IPS DF 19.7 (cell line): ENCODE measurements at places on chromosomes 1 and 21.

DNA sequence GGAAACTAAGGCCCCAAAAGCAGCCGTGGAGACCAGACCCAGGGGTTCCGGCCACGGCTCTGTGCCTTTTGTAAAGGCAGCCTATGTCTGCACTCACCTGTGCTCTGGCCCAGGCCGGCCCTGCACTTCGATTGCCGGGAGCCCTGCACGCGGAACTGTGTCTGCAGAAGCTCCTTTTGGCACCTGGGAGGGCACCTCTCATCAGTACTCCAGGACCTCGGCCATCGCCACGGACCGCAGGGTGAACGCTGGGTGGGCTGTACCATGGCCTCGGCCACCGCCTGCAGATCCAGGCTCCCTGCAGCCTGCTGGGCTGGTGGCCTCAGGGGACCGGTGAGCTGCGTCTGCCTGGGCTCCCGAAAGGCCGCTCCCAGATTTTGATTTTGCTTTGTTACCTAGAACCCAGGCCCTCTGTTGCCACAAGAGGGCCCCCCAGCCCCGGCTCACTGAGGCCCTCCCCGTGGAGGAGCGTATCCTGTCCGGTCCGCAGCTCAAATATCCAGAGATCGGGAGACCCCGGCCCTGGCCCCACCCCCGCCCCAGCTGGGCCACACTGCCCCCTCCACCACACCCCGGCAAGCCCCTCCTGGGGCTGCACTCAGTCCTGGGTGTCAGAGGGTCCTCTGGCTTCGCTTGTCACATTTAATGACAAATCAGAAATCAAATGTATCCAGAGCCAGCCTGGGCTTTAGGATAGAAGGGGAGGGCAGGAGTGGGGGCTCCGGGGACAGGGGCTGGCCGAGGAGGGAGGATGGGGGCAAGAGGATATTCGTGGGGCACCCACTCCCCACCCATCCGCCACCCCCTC lies 60.2 kb upstream of the PDE9A start:
- DNase-seq, result no peak

- no peak for DNase-seq
Measured at GRCh38 chr1:38875811-38876210, 2.7 kb upstream of the MYCBP start.

DNA sequence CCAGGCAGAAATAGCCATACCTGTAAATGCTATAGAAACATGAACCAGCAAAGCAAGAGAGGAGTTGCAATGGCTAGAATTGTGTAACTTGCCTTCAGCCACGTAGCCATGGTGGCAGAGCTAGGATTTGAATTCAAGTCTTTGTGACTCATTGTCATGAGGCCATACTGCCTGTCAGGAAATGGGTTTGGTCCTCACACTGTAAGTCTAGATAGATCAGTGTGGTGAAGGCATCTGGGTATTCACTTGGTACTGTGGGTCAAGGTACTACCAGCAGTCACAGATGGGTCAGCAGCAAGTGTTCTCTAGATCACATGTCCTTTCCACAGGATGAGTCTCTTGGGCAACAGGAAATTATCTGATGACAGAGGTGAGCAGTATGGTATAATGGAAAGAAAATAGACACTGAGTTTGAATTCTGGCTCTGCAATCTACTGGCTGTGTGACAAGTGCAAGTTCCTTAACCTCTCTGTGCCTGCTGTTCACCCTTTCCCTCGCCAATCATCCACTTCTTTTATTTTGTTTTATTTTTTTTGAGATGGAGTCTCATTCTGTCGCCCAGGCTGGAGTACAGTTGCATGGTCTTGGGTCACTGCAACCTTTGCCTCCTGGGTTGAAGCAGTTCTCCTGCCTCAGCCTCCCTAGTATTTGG lies 36.9 kb downstream of the FGGY start:
- no peak for DNase-seq

DNA sequence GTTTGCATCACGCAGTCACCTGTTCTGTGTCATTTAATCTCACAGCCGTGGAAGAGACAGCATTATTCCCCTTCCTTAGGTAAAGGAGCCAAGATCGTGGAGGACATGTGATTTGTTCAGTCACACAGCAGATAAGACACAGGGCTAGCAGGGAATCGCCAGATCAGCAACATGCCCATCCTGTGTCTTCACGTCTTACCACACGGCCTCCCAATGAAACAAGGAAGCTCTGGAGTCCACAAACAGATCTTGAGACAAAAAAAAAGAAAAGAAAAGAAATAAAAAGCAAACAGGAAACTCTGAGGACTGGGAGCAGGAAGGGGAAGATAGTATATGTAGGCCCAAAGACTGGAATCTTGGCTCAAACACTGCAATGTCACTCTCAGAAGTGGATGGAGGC lies 155.3 kb downstream of the ADSS2 start:
- DNase-seq, result no peak

DNA sequence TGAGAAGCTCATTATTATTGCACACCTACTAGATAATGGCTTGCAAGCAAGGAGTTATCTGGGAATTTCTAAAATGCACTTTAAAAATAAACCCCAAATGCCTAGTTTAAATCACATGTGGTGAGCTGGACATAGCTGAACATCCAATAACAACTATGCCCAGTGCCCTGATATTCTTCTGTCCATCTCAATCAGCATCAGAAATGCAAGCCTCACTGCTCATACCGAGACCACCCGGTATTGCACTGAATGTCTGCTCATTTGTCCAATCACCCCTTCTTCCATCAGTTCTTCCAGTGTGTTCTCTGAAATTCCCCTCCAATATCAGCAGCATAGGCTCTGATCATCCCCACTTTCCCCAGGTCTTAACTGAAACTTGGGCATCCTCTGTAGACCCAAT lies 383.8 kb downstream of the DSCAM start:
- DNase-seq, result no peak

GRCh38 chr1:55560266-55560665 lies 345.1 kb upstream of the USP24 start:
- no peak for DNase-seq

GRCh38 chr1:156245451-156246232 lies 2.2 kb downstream of the PAQR6 start:
- DNase-seq, result no peak

GRCh38 chr1:231420299-231420958 lies 1.7 kb downstream of the EGLN1 start:
- no peak for DNase-seq

GRCh38 chr1:28163496-28164161 lies 12.9 kb downstream of the PTAFR start:
- no peak for DNase-seq
